Heart right ventricle (tissue), 16 donors: ENCODE measurements at places on chromosomes 12 and 14. TPM values are rescaled to one million over a fixed set of nuclear protein-coding genes. Genes with fewer than 3 reads are reported as not detected.

DNA sequence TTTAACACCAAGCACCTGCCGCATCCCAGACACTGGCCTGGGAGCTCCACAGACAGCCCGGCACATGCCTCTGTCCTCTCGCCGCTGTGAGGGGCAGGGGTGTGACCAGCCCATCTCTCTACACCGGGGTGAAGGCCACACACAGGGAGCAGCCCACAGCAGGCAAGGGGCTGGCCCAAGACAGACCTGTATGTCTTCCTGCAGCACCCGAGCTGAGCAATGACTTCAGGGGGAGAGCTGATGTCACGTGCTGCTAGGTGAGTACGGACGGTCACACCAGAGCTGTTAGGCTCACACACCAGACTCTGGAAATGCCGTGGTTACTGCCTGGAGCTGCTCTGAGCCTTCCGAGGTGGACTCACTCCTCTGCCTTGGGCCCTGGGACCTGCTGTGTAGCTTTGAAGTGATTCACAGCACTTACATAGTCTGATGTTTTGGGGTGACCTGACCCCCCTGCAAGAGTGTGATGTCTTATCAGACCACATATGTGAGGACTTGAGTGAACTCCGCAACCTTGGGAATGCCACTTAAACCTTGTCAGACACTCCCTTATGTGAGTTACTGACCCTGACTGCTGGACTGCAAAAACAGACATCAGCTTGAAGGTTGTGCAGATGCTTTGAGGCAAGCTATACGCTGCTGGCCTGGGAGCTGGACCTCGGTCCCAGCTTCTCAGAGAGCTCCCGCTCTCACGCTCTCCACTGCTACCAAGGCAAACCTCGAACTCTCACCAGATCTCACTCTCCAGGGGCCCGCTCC lies 1.8 kb downstream of the XRCC3 start:
- DNase-seq = no peak

- DNase-seq = no peak
Measured at GRCh38 chr12:90510948-90511347, 444.0 kb downstream of the CCER1 start.

DNA sequence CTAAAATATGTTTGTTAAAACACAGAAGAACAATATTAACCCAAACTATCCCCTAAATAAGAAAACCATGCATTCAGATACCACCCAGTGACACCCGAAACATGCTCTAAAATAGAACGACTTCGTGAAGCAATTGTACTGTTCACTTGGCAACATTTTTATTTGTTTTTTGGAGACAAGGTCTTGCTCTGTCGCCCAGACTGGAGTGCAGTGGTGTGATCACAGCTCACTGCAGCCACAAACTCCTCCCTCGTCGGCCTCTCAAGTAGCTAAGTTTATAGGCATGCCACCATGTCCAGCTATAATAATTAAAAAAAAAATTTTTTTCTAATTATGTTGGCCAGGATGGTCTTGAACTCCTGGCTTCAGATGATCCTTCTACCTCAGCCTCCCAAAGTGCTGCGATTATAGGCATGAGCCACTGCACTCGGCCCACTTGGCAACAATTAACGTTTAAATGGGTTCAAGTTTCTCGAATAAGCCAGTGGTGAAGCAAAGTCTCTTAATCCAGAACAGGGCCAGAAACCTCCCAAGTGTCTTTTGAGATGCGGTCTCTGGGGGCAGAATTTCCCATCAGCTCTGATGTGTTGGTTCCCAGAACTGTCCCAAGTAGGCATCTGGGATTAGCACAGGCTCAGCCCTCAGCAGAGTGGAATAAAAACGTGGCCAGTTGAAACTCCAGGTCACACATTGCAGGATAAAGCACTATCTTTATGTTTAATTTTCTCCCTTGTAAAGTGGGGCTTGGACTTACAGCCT lies 74.5 kb downstream of the TMCC3 start:
- DNase-seq = no peak

GRCh38 chr12:10147714-10148403 lies 17.9 kb upstream of the CLEC7A start:
- no peak for DNase-seq

DNA sequence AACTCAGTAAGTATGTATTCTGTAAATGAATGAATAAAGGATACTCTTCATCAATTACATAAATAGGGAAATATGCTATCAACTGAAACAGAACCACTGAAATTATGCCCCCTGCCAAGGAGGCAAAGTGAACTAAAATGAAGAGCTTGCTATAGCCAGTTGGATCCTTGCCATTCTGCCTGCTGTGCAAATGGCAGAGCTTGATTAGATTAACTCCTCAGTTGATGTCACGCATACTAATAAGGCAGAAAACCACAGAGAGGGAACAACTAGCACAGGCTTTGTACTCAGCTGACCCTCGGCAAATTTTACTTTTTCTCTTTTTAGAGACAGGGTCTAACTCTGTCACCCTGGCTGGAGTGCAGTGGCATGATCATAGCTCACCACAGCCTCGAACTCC lies 36.7 kb upstream of the FERMT2 start:
- no peak for DNase-seq

The RIPK3 gene
- 1.7 TPM for total RNA-seq

DNA sequence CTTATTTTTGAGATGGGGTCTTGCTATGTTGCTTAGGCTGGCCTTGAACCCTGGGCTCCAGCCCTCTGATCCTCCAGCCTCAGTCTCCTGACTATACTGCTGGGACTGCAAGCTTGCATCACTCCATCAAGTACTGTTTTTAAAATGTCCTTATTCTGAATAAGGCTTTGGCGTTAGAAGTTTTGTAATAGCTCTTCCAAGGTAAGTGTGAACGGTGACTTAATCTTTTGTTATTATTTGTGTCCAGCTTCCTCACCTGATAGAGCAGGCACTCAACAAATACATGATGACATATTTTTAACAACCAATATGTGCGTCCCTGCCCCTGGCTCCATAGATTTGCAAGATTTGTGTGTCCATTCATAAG lies 1.4 kb downstream of the C1RL start:
- DNase-seq = no peak

DNA sequence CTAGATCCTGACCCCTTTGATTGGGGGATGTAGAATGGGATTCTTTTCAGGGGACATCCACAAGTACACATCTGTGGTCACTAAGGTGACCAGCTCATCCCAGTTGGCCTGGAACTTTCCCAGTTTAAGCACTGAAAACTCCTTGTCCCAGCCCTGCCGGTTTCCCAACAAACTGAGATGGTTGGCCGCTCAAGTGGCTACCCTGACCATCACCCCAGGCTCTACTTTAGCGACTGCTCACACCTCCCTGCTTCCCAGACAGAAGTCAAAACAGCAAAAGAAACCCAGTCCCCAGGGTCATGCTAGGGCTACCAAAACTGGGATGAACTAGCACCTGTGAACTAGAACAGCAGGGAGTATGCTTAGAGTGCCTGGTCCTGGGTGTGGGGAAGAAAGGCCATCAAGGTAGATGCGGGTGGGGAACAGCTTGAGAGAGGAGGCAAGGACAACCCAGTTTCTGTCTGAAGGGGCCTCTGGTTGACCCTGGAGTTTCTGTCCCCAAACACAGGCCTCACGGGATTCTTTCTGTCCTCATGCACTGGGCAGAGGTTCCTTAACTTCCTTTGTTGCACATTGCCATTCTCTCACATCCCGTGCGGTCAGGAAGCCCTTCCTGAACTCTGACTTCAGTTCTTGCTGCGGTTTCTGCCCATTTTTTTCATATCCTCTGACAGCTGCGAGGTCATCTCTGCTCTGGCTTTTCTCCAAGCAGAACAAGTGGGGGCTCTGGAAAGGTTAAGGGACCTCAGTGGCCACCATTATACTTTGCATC lies 1.6 kb downstream of the LTB4R start:
- no peak for DNase-seq

DNA sequence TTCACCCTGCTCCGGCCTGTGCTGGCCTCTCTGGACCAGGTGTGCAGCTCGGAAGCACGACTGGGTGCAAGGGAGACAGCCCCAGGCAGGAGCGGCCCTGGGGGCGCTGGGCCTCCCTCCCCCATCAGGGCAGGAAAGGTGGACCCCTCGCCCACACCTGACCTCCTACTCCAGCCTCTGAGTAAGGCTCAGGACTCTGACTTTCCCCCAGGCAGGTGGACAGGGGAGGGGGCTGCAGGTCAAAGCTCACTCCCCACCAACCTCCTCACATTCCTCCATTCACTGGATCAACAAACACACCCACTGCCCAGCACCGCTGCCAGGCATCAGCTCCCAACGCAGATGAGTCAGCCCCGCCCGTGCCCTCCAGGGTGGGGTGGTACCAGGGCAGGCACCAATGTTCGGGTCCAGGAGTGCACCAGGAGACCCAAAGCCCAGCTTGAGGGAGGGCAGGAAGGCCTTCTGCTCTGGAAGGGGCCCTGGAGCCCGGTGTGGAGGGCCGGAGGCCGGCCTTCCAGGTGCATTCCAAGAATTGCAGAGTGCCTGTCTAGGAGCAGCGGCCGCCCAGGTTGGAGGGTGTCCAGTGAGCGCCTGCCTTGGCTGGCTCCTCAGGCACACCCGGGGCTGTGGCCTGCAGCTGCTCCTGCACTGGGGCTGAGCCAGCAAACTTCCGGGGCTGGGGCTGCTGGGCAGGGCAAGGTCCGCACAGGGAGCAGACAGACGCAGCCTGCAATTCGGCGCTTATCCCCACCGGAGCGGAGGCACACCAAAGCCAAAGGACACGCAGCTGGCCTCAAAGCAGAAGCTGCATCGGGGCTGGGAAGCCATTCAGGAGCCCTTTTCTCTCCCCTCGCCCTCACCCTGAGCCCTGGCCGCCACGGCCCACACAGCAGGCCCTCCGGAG lies 1.6 kb upstream of the INF2 start:
- DNase-seq = peak; percentile 87

The MANSC4 gene
- total RNA-seq = not detected

The TEAD4 gene
- 9.0 TPM for total RNA-seq

- no peak for DNase-seq
Measured at GRCh38 chr14:105356927-105357326, 41.4 kb upstream of the TEX22 start.

- no peak for DNase-seq
Measured at GRCh38 chr12:114744691-114745090, 60.7 kb upstream of the TBX3 start.

DNA sequence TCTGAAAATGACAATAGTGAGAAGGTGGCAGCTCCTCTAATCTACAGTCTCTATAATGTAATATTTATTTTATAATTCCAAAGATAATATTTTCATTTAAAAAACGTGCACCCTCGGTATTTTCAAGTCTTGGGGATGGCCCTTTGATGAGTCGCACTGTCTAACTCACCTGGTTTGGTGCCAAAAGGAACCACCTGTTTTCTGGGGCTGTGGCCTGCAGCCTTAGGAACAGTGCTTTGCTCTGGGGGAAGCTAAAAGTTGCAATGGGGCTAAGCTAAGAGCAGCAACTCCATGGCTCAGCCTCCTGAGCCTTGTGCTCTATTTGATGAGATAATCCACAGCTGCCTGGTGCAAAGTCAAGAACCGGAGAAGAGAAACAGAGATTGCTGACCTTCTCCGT lies 6.4 kb upstream of the ENDOU start:
- no peak for DNase-seq

DNA sequence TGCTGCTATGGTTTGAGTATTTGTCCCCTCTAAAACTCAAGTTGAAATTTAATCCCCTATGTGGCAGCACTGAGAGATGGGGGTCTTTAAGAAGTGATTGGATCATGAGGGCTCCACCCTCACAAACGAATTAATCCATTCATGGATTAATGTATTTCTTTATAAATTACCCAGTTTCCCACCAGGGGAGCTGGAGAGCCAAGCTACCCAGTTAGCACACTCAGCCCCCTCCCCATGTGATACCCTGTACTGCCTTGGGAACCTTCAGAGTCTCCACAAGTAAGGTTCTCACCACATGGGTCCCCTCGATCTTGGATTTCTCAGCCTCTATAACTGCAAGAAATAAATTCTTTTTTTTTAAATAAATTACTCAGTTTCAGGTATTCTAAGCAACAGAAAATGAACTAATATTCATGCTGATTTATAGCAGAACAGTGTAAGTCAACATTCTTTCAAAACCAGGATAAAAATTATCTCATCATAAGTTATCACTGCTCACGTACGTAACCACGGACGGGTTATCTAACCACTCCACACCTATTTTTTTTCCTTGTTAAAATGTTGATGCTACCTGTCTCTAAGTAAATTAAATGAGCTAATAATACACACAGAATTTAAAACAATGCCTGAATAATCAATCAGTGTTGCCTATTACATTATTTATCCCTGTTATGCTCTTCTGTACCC lies 3.6 kb downstream of the NAP1L1 start:
- DNase-seq = no peak

The GPR68 gene
- total RNA-seq = 2.4 TPM

DNA sequence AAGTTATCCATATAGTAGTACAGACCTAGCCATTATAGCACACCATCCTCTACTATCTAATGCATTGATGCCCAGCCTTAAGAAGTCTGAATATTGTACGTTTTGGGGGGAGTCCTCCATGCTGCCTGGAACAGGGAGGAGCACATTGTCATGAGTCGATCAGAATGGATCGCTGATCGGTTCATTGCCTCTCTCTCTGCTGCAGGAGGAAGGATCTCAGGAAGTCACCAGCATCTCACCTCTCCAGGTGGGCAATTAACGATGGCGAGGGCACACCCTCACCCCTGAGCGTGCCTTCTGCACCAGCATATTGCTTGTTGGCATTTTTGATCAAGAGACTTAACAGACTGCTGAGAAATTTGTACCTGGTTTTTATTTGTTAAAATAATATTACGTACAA lies 11.5 kb downstream of the CCND2 start:
- no peak for DNase-seq

The IGFBP6 gene
- total RNA-seq = 44.4 TPM

GRCh38 chr12:62581288-62582064 lies 114.8 kb downstream of the MON2 start:
- DNase-seq = peak; percentile 31

- DNase-seq = no peak
Measured at GRCh38 chr14:78297858-78298257, 127.7 kb downstream of the NRXN3 start.

DNA sequence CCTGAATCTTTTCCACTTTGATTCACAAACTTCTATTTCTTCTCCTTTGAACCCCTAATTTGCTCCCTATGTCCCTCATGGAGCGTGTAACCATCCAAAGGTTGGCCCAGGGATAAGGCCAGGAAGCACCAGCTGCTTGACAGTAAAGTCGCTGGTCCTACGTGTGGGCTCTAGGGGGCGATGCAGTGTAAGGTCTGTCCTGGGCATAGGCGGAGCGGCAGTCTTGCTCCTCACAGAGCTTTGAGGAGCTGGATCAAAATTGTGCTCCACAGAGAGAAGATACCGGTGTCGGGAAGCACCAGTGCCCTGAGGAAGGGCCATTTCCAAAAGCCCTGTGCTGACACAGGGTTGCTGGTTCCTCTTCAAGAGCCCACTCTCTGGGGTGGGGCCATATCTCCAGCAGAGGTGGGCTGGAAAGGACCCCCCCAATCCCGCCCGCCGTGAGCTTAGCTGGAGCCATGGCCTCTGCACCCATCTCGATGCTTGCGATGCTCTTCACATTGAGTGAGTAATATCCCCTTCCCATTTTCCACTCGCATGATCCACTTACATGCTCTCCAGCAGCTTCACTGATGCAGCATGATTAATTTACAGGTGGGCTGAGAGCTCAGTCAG lies 49.9 kb upstream of the OR4E1 start:
- no peak for DNase-seq

DNA sequence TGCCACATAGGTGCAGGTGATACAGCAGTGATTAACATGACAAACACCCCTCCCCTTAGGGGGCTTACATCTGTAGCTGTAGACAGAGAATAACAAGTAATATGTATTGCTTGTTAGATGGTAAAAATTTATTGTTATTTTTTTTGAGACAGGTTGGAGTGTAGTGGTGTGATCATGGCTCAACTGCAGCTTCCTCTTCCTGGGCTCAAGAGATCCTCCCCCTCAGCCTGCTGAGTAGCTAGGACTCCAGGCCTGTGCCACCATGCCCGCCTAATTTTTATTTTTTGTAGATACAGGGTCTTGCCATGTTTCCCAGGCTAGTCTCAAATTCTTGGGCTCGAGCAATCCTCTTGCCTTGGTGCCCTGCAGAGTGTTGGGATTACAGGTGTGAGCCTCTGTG lies 19.8 kb downstream of the DIP2B start:
- no peak for DNase-seq

The C14orf180 gene
- 60.5 TPM for total RNA-seq
